ENCODE measurements at places on chromosomes 12 and 14.

GRCh38 chr12:6613015-6613775, 6.0 kb upstream of the CHD4 start:
- peak; percentile 75 for DNase-seq

GRCh38 chr14:103801459-103801858, 45.9 kb downstream of the PPP1R13B start:
- peak; percentile 58 for DNase-seq

- no peak for DNase-seq
Observed at GRCh38 chr12:107684029-107684795, 1.4 kb upstream of the PWP1 start.

DNA sequence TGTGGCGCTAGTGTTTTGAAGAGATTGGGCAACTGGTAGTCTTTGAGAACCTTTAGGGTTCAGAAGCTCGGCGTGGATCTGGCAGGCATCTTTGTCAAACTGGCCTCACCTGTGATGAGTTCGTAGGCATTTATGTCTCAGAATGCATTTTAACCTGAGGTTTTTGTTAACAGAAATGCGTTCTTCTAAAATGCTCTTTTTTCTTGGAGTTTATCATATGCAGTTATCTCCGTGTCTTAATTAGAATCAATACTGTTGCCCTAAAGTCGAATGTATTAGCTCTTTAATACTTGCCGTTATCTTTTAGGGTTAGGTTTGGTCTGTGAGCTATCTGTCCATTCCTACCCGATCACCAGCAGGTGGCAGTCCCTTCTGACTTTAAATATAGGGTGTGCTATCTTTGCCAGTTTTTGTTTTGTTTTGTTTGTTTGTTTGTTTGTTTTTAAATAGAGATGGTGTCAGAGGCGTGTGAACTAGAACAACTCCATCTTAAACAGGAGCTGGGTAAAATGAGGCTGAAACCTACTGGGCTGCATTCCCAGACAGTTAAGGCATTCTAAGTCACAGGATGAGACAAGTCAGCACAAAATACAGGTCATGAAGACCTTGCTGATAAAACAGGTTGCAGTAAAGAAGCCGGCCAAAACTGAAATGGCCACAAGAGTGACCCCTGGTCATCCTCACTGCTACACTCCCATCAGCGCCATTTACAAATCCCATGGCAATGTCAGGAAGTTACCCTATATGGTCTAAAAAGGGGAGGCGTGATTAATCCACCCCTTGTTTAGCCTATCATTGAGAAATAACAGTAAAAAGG, 1.4 kb downstream of the ATF1 start:
- DNase-seq = peak; percentile 60

- peak; percentile 33 for DNase-seq
Observed at GRCh38 chr12:95102916-95103671, 29.7 kb upstream of the NR2C1 start.

DNA sequence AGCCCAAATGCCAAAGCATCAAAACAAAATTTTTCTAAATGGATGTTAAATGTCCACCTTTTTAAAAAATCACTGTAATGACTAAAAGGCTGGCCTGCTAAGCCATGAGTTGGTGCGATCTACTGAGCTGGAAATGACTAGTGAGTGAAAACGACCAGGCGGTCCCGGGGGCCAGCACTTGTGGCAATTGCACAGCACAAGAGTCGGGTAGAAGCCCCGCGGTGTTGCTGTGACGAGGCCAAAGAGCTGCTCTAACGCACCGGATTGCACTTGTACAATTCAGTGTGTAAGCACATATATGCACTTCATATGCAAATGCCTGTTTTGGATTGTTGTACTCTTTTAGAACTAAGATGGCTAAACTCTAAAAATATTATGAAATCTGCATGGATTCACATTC, 64.1 kb upstream of the DYNC1H1 start:
- DNase-seq = no peak

DNA sequence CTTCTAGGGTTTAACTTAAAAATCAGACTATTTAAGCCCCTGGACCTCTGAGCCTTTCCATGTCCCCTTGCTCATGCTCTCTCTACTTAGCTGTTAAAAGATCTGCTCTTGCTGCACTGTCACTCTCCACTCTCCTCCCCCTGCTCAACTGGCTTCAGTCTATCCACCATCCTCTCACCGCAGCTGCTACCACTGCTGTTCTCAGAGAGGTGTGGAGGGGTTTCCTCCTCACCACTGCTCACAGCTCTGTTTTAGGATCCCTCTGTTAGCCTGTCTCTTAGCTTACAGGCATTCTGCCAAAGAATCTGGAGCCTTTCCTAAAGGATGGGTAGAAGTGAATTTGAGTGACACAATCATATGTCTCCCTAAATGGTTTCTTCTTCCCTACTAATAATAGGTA, 43.7 kb upstream of the ATP2B1 start:
- DNase-seq = no peak

DNA sequence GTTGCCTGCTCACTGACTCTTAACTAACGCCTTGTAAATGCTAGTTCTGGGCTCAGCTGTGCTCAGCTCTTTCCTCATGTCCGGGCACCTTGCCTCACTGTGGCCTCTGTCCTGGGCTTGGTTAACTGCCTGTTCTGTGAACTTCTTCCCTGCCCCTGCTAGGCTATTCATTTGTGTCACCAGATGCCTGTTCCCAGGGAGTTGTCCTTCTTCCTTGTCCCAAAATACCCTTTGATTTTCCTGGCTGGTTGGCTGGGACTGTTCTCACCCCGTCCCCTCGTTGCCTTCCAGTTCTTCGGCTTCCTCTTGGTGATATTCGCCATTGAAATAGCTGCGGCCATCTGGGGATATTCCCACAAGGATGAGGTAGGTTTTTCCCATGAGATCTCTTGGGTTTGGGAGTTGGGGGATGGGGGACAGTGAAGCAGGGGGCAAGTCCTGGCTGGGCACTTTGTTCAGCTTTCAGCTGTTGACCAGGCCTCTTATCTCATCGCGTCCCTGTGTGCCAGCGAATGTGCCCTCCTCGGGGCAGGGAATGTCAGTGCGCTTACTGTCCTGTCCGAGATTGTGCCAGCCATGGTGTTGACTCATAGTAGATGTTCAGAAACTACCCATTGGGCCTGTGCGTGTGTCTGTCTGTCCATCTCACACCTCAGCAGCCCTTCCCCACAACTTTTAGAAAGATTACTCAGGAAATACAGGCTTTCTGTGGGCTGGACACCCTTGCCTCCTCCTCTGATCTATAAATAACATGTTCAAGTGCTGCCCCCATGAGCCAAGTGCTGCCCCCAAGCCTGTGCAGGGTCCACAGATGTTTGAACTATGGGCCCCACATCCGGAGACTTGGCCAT, 33.1 kb downstream of the CD9 start:
- DNase-seq = no peak

DNA sequence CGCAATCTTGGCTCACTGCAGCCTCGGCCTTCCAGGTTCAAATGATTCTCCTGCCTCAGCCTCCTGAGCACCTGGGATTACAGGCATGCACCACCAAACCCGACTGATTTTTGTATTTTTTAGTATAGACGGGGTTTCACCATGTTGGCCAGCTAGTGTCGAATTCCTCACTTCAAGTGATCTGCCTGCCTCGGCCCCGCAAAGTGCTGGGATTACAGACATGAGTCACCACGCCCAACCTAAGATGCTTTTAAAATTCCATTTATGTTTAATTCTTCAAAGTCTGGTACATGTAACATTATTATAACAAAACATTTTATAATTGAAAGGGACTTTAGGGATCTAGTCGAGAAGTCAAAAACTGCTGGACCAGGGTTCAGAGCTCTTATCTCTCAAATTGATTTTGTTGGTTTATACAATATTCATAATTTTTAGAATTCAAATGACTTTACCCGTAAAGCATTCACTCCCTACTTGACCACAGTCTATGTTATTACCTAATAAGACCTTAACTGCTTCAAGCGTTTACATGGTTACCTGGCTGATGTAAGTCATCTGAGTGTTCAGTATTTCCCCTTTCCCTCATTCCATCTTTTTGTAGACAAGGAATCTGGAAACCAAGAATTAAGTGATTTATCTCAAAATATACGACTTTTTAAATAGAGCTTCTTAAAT, 28.2 kb downstream of the RAP1B start:
- DNase-seq = no peak

GRCh38 chr12:39628836-39629235, 9.2 kb upstream of the ABCD2 start:
- no peak for DNase-seq
